Transverse colon (tissue), 4 donors: ENCODE measurements at places on chromosomes 16 and 17. TPM values are rescaled to one million over a fixed set of nuclear protein-coding genes. Genes with fewer than 3 reads are reported as not detected.

DOK4 gene
- 153 TPM for total RNA-seq

TERB1 gene
- total RNA-seq = not detected

ALDH3A1 gene
- 15.3 TPM for total RNA-seq

SYNGR3 gene
- total RNA-seq = 4.8 TPM

SEPTIN12 gene
- not detected for total RNA-seq

CCL7 gene
- not detected for total RNA-seq

CES1 gene
- 14.3 TPM for total RNA-seq

FOXN1 gene
- total RNA-seq = 0.32 TPM

ACSM3 gene
- total RNA-seq = 36.4 TPM

GRCh38 chr17:30975042-30975820, 4.4 kb downstream of the RNF135 start:
- no peak for DNase-seq

DNA sequence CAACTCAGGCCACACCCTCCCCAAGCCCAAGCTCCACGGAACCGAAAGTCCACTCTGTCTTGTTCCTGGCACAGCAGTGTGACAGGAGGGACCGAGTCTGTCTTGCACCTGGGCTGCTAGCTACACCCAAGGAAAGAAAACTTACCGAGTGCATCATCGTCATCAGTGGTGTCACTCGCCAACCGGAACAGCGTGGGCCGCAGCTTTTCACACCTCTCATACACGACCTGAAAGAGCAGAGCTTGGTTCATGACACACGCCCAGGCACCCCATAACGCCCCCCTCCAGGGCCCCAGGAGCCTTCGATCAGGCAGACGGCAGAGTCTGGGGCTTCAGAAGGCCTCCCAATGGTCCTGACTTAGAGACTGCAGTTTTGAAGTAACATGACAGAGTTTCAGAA, 27.5 kb downstream of the GGA2 start:
- DNase-seq = no peak

GRCh38 chr17:72338847-72339790, 218.3 kb downstream of the SOX9 start:
- peak; percentile 17 for DNase-seq

DNA sequence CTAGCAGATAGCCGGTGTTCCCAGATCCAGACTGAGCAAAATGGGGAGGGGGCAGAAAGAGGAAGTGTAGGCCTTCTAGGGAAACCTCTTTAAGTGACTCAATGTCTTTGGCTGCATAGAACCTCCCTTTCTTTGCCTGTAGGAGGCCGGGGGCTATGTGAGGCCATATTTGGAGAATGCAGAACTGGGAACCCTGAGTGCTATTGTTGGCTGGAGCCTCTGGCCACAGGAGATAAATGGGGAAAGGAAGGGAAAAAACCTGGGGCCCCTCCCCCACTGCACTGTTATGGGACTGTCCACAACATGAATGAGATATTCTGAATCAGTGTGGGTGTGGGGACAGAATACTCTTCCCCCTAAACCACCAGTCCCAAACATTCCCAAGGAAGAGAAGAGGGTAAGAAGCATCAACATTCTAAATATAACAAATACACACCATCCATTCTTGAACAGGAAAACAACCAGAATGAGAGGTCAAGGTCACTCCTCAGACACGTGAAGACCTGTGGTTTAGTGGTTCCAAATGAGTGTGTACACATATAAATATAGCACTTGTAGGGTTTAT, 2.4 kb downstream of the VPS25 start:
- DNase-seq = no peak

DNA sequence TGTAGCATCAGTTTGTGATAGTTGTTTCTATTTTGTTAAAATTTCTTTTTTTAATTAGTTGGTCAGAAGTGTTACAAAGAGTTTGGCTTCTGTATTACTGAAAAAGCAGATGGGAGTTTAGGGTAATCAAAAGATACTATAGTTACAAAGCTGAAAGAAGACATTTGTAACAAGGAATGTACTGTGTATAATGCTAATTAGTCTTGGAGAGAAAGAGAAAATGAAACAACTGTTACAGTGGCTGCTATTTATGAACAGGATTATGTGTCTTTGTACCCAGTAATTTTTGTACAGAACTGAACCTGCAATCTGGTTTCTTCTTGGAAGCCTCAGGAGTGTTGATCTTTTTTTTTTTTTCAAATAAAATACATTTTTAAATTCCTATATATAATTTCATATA, 14.3 kb downstream of the GDPD1 start:
- no peak for DNase-seq

GRCh38 chr17:35889818-35890773, 9.9 kb upstream of the CCL5 start:
- no peak for DNase-seq

GRCh38 chr16:80265624-80266306, 275.0 kb upstream of the DYNLRB2 start:
- DNase-seq = no peak

GRCh38 chr17:55814377-55814776, 63.5 kb downstream of the PCTP start:
- DNase-seq = no peak

DNA sequence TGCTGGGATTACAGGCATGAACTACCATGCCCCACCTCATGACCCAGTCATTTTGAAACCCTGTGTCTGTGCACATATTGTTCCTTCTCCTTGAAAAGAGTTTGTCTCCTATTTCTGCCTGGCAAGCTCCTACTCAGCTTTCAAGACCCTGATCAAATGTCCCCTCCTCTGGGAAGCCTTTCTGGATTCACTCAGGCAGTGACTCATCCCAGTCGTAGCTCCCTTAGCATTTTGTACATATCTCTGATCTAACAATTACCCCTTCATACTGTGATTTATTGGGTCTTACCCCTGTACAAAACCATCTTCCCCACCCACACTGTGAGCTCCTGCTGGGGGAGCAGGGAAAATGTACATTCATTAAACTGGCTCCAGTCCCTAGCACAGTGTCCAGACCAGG, 18.1 kb upstream of the ABCC12 start:
- DNase-seq = no peak

DNA sequence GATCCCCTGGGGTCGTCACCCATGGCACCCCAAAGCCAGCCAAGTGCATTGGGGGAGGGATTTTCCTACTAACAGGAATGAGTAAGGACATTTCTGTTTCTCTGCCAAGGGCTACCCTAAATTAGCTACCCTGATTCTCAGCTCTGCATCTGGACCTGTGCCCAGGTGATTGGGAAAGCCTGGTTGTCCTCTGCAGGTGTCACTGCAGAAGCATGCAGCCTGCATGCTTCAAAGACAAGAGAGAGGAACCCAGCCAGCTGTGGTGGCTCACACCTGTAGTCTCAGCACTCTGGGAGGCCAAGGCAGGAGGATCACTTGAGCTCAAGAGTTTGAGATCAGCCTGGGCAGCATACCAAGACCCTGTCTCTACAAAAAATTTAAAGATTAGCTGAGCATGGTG, 19.6 kb downstream of the BEAN1 start:
- DNase-seq = no peak

GRCh38 chr16:48535369-48535787, 74.6 kb downstream of the N4BP1 start:
- no peak for DNase-seq

DNA sequence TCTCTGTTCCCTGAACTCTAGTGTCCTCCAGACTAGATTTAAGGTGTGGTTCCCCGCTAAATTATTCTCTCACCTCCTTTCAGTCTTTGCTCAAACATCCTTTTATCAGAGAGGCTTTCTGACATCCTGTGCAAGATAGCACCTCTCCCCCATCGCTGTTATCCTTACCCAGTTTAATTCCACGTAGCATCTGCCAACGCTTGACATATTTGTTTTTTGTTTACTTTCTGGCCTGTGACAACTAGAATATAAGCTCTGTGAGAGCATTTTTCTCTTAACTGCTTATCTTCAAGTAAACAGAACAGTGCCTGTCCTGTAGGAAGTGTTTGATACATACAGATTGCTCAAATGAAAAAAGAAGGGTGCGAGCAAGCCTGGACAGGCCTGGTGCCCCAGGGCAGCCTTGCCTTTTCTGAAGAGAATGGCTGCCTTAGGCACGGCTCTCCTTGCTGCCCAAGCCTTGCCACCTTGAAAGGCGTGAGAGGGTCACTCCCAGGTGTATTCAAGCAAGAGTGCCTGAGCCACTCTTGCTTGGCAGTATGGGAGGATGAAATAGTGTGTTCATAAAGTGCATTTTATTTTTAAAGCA, 9.7 kb downstream of the DYNLL2 start:
- DNase-seq = no peak

DNA sequence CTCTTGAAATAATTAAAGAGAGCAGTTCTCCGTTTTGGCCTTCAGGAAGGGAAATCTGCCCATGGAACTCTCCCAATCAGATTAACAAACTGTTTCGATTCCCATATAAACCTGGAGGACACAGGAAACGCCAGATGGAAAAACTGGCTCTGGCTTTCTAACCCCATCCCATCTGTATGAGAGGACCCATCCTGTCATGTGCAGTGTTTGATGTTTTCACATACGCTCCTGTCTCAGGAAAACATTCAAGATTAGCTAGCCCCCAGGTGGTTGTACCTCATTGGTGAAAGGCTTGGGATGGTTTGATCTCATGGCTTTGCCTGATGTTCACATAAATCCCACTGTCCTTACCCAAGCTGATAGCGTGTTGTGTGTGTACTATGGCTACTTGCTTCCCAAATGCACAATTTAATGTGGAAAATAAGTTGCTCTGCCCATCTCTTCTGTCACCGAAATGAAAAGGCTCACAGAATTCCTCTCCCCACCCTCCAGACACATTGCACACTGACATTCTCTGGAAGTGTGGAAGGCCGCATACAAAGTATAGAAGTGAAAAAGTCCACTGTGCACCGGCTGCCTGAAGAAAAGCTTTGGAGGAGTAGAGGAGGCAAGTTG, 18.2 kb upstream of the ERN1 start:
- DNase-seq = no peak

GRCh38 chr16:82331974-82332750, 162.1 kb upstream of the MPHOSPH6 start:
- no peak for DNase-seq

- no peak for DNase-seq
These were observed 11.7 kb upstream of the LLGL1 start for GRCh38 chr17:18213666-18214270.

DNA sequence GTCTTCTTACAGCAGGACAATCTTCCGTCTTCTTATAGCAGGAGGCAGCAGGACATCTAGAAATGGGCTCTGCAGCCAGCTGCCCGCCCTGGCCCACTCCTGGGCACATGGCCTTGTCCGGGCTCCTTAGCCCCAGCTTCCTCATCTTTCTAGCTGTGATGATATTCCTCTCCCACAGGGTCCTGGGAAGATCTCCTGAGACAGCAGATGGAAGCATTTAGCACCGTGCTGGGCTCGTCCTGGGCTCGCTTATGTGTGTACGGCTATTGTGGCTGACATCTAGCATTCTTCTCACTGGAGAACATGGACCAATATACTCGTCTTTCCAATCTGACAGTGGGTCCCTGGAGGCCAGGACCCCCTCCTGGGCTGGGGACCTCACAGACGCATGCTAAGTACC, 48.5 kb downstream of the TIMM22 start:
- no peak for DNase-seq

DNA sequence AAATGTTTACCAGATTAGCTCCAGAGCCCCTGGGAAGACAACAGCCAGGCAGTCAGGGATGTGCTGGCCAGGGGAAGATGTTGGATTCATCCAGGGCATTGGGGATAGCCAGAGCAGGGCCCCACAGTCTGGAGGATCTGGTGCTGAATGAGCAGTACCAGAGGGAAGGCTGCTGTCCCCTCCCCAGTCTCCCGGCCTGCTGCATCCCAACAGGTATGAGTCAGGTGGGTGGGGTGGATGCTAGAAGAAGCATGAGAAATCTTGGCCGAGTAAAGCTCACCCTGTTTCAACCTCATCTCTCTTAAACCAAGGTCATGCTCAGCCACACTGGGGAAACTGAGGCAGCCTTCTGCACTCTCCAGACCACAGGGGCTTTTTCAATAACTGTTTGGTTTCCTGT, 71.9 kb upstream of the SEC14L1 start:
- no peak for DNase-seq

DNA sequence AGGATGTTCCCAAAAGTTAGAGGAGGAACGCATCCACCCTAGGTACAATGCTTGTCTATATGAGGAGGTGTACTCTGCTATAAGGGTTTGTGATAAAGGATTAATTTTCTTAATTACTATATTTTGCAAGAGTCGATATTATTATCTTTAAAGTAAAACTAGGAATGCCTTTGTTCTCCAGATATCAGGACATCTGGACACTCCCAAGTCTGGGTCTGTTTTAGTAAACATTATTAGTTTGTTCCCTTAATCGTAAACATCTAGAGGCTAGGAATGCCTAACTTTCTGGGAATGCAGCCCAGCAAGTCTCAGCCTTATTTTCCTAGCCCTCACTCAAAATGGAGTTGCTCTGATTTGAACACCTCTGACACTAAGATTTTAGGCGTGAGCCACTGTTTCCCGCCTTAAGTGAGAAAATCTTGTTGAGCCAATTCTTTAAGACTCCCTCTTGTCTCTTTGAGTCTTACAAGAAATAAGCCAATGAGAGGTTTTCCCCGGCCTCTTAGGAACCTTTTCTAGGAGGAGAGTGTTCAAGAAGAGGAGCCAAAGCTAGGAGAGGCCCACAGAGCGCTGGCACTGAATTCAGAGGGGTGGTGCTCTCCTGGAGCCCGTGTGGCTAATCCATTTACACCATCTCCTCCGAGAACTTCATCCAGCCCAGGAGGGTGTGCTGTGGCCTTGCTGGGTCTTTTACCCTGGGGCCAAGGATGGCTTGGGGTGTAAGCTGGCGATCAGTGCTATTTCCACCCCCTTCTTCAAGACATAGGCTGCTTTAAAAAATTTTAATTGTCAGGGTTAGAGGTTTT, 40.9 kb downstream of the SMARCE1 start:
- DNase-seq = no peak

DNA sequence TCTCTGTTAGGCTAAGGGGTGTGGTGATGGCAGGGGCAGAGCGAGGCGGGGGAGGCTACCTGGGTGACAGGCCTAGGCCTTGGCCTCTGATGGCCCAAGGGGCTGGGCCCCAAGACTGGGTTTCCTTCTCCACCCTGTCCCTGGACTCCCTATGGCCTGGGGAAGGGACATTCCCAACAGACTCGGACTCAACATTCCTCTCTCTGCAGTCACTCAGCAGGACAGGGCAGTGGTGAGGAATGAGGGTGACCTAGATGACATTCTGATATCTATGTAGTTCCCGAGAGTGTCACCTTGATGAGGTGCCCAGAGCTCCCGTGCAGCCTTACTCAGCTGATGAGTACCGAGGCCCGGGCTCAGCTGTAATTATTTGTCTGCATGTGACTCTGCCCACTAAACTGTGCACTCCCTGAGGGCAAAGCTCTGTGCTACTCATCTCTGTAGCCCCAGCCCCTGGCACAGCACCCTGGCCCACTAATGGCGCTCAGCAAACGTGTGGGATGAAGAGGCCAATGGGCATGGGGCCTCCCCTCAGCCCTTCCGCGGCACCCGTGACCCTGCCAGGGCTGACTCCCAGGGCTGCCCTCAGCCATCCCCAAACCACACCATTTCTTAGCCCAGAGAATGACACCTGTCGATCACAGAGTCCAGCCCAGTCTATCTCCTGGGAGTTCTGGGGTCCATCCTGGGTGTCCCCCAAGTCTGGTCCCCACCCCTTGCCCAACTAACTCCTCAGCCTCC, 2.2 kb downstream of the PLCD3 start:
- DNase-seq = peak; percentile 83

- peak; percentile 37 for DNase-seq
These were observed 14.7 kb downstream of the LRRC75A start for GRCh38 chr17:16477255-16477654.
